NCI-H460 (cell line): ENCODE measurements at places on chromosomes 7 and 10. TPM values are rescaled to one million over a fixed set of nuclear protein-coding genes. Genes with fewer than 3 reads are reported as not detected.
A peak's percentile ranks its signal among the peaks of the same experiment; 100 is the strongest.

The AKR1C4 gene
- not detected in 2 replicates for total RNA-seq

The BAG3 gene
- total RNA-seq: 16.6 and 17.6 TPM in 2 replicates

The WEE2 gene
- total RNA-seq: 0.27 TPM in 1 of 2 replicates, not detected in the other

The FXYD4 gene
- total RNA-seq: 0.50 and 1.8 TPM in 2 replicates

DNA sequence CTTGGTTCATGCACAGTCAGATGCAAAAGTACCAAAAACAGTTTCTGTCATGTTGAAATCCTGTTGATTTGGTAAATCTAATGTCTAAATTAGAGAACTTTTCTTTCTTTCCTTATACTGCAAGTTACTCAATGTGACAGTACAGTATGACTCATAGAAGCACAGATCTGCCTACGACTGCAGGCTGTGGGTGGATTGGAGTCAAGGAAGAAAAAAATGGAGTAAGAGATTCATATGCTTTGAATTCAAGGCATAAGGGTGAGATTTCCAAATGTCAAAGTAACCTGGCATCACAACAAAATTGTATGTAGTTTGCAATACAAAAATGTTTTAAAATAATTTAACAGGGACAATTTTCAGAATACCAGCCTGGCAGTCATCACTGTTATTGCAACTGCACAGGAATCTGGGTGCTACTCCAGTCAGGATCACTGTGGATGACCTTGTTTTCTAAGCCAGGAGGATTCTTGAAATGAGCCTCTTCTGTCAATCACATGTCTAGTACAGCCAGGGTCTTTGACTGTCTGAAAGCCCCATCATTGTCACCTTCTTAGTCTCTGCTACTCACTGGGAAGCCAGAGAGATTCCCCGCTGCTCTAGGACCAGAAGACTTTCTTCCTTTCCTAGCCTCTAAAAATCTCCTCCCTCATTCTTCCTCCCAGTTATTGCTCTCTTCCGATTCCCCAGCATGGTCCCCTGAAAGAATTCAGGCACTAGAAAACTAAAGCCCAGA lies 83.6 kb downstream of the CD36 start:
- peak; percentile 67 for DNase-seq

DNA sequence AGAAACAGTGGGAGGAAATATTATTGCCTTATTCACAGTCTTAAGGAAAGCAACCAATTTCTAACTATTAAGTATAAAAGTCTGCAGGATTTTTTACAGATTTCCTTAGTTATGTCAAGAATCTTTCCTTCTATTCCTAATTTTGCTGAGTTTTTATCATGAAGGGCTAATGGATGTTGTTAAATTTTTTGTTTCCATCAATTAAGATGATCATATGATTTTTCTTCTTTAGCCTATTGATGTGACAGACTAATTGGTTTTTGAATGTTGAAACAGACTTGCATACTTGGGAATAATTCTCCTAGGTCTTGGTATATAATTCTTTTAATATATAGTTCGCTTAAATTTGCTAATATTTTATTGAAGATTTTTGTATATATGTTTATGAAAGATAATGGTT lies 569.1 kb upstream of the KCND2 start:
- DNase-seq: no peak

GRCh38 chr10:13526948-13527863 lies 1.6 kb downstream of the BEND7 start:
- peak; percentile 8 for DNase-seq

DNA sequence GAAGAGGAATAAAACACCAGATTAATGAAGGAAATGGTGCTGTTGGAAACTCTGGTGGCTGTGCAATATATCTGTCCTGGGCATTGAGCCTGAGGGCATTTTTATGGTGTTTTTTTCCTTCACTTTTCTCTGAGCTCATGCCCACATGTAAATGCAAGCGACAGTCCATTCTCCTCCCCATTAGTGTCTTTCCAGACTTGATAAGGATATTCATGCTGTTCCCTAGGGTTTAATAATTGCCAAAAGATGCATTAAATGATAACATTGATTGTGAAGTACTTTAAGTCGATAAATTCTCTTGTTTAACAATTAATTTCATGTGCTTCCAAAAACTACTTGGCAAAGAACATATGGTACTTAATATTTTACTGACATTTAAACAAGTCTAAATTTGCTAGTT lies 384.7 kb downstream of the MDFIC start:
- no peak for DNase-seq

DNA sequence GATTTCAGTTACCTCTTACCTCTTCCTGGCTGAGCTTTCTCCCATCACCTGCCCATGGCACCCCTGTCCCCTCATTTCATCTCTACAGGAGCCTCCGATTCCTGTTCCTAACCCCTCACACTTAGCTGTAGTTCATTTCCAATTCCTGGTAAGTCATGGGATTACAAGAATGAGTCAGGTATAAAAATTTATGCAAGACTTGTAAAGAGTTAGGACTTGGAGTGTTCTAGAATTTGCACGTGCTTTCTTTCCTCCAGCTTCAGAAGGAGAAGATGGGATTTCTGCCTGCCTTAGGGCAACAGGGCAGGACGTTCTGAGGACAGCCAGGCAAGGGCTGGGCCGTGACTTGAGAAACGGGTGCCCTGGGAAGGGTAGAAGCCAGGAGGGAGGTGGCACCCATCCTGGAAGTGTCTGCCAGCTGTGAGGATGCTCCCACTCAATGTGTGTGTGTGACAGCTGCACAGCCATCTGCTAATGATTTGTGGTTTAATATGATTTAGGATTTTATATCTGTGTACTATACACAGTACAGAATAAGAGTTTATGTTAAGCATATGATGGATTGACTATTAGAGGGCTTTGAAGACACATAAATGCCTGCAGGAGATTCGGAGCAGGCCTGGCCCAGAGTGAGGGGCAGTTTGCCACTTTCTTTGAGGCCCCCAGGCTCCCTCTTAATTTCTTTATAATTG lies 81.5 kb upstream of the VIPR2 start:
- no peak for DNase-seq

- peak; percentile 24 for DNase-seq
These were observed 34.5 kb upstream of the RBM20 start for GRCh38 chr10:110609605-110610004.

DNA sequence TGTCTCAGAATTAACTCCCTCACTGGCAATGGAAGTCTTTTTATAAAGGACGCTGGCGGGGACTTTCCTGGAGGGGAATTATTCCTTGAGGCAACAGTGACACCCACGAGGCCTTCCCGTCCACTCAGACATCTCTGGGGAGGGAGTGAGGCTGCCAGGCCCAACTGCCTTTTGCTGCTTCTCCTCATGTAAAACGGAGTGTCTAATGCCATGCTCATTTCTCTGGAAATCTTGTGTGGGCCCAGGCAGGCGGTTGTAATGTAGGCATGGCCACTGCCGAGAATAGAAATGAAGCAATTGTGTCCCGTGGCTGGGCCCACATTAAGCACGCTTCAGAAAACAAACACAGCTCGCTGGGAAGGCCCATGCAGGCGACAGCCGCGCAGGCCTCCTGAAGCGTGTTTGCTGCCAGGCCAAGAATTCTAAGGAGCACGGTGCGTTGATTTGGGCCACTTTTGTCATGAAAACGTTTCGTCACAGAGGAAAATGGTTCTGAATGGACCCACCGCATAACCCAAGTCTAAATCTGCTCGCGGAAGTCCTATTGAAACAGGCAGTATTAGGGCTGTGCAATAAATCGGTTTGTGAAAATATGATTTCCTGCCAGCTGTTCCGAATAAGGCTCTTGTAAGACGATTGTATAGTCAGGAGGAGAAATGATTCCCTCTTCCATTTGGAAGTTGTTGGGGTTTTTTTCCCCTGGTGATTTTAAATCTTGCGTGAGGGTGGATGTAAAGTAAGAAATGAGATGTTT lies 104.2 kb upstream of the CHST15 start:
- DNase-seq: no peak
